ENCODE measurements at places on chromosomes 7 and 10.
A peak's percentile ranks its signal among the peaks of the same experiment; 100 is the strongest.

- H3K36me3 ChIP-seq: peaks cover 18% of the 10 kb centered on the region
- no peak overlapping the region for H3K4me3 ChIP-seq
- no peak overlapping the region for H3K27ac ChIP-seq
- no peak for DNase-seq
Measured at GRCh38 chr7:5683280-5683670, 98.2 kb downstream of the RNF216 start.

DNA sequence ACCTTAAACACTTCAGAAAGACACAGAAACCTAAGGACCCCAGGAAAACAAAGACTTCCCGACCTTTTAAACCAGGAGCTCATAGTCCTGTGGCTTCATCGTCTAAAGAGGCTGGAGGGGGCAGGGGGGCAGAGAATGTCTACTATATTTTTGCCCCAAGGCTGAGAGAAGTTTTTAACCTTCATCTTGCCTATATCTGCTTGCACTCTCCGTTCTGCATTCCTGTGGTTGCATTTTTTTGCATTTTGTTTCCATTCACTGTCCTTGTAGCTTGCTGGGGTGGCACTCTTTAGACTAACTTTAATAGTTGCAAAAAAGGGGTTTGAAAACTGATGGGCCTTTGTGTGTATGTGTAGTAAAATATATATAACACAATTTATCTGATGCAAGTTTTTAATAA lies 23.7 kb downstream of the PRKAR2B start:
- no peak overlapping the region for H3K4me3 ChIP-seq
- no peaks in the 10 kb centered on the region for H3K4me1 ChIP-seq
- no peak for DNase-seq
- peaks cover 2% of the 10 kb centered on the region for H3K36me3 ChIP-seq
- peaks cover 49% of the 10 kb centered on the region for H3K27me3 ChIP-seq
- H3K27ac ChIP-seq: no peak overlapping the region

DNA sequence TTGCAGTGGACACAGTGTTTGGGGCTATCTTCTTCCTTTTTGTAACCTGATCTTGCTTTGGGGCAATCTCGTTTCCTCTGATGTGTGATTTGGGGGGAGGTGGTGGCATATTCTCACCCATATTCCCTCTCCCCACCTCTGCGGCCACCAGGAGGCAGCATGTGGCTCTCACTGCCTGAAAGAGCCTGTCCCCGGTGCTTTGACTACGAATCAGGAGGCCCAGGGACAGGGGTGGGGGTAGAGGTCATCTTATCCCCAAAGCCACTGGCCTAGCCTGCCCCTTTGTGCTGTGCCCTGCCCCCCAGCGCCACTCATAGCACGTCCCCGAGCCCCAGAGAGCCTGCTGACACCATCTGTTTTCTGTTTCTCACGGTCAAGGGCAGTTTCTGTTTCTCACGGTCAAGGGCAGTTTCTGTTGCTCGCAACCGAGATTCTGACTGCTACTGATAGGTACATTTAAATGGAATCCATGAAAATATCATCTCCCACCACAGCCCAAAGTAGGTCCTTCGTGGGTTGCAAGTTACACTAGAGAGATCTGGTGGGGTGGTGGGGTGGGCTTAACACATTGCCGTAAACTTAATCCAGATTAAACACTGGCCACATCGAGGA lies 28.2 kb downstream of the PHYH start:
- H3K36me3 ChIP-seq: no peaks in the 10 kb centered on the region
- H3K27ac ChIP-seq: peak overlapping the region; percentile 69
- DNase-seq: peak; percentile 31
- H3K4me1 ChIP-seq: peaks cover 9% of the 10 kb centered on the region
- H3K27me3 ChIP-seq: no peaks in the 10 kb centered on the region
- peak overlapping the region; percentile 51 for H3K4me3 ChIP-seq

GRCh38 chr10:19194866-19195265 lies 146.3 kb downstream of the MALRD1 start:
- no peaks in the 10 kb centered on the region for H3K27me3 ChIP-seq
- no peak overlapping the region for H3K27ac ChIP-seq
- no peak overlapping the region for H3K4me3 ChIP-seq
- H3K4me1 ChIP-seq: no peaks in the 10 kb centered on the region
- no peak for DNase-seq
- H3K36me3 ChIP-seq: no peaks in the 10 kb centered on the region

Measured in central memory CD8-positive, alpha-beta T cell (primary cell).